ENCODE measurements at places on chromosomes 6 and 20.
A peak's percentile ranks its signal among the peaks of the same experiment; 100 is the strongest.

DNA sequence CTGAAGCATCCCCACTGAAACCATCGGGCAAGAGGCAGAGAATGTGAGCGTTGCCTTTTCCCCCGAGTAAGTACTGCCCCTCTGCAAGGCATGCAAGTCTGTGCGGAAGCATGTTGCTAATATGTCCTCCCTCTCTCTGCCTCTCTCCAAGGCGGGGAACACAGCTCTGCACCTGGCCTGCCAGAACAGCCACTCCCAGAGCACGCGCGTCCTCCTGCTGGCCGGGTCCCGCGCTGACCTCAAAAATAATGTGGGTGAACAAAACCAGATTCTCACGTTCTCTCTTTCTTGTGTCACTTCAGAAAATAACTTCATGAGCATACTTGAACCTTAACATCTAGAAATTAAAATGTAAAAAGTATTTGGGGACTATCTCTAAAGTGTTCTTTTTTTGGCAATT, 26.4 kb downstream of the LYRM2 start:
- DNase-seq = peak; percentile 62

GRCh38 chr20:49990271-49990720, 7.5 kb downstream of the SNAI1 start:
- no peak for DNase-seq

DNA sequence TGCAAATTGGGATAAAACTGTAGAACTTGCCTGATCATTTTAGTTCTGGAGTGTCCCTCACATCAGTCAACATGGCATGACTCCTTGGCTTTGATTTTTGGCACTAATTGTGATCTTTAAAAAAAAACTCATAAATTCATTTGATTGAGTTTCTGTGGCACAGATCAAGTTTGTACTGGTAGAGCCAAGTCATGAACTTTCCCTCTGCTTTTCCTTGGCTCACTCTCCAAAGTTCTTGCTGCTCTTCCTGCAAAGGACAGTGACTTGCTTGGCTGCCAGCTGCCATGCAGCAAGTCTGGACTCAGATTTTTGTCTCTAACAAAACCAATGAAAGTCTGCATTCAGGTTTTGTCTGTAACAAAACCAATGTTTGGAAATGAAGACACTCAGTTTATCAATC, 115.5 kb downstream of the RFX6 start:
- no peak for DNase-seq

- DNase-seq = no peak
These were observed 92.4 kb upstream of the EYS start for GRCh38 chr6:65799389-65799788.

- DNase-seq = no peak
These were observed 45.9 kb downstream of the FLRT3 start for GRCh38 chr20:14291502-14291901.

- DNase-seq = no peak
These were observed 15.4 kb upstream of the SNHG17 start for GRCh38 chr20:38450412-38450975.

DNA sequence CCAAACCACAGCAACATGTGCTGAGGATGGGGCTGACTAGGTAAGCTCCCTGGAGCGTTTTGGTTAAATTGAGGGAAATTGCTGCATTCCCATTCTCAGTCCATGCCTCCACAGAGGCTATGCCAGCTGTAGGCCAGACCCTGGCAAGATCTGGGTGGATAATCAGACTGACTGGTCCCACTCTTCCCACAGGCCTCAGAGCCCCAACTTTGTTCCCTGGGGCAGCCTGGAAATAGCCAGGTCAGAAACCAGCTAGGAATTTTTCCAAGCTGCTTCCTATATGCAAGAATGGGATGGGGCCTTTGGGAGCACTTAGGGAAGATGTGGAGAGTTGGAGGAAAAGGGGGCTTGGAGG, 1.5 kb upstream of the VEGFA start:
- DNase-seq = no peak

DNA sequence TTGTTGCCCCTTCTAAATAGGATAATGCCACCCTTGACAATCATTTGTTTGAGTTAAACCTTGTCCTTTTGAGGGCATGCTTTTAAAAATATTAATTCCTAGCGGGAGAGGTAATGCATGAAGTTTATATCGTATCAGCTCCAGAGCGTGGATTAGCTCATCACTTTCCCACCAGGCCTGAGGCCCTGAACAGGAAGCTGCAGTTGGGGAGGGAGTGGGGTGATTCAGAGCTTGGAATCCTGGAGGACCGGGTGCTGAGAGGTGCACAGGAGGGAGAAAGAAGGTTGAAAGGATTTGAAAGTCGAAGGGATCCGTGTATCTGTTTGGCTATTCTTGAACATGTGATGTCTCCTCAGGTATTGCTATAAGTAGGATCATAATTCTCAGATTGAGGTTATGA, 25.0 kb downstream of the ZDHHC14 start:
- DNase-seq = no peak

DNA sequence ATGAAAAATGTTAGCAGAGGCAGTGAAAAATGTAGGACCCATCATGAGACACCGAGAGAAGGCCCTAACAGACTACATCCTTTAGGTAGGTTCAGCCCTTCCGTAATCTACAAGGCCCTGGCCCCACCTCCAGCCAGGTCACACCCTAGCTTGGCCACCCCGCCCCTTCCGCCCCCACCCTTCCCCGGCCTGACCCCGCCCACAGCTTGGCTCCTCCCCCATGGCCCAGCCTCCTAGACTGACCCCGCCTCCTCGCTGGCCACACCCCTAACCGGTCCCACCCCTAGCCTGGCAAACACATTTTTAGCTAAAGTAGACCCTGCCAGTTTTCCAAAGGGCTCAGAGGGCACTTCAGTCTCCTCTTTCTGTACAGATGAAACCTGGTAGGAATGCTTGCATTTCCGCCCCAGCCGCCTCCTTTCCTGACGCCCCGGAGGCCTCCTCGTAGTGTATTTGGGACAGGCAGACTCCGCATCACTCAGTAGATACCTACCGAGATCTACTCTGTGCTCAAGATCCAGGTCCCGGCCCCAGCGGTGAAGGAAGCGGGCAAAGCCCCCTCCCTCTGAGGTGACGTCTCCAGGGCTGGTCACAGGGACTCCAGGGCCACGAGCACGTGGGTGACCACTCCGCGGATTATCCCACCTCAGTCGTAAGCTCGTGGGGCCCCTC, 443.5 kb downstream of the PREX1 start:
- DNase-seq = peak; percentile 87

GRCh38 chr20:47720636-47721427, 64.4 kb downstream of the SULF2 start:
- DNase-seq = no peak

- DNase-seq = peak; percentile 52
These were observed 623 bp downstream of the MYBL2 start for GRCh38 chr20:43667341-43668132.

DNA sequence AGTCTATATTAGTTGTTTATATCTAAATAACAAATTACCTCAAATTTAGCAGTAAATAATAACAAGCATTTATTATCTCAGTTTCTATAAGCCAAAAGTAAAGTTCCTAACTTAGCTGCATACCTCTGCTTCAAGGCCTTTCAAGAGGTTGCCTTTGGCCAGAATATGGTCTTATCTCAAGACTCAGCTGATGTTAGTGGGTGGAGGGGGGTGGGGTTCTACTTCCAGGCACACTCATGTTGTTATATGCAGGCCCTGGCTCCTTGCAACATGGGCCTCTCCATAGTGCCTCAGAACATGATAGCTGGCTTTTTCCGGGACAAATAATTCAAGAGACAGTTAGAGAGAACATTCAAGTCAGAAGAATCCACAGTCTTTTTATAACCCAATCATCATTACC, 266.0 kb downstream of the ADGRB3 start:
- DNase-seq = no peak

GRCh38 chr6:141248021-141248799, 884.5 kb upstream of the GJE1 start:
- no peak for DNase-seq

DNA sequence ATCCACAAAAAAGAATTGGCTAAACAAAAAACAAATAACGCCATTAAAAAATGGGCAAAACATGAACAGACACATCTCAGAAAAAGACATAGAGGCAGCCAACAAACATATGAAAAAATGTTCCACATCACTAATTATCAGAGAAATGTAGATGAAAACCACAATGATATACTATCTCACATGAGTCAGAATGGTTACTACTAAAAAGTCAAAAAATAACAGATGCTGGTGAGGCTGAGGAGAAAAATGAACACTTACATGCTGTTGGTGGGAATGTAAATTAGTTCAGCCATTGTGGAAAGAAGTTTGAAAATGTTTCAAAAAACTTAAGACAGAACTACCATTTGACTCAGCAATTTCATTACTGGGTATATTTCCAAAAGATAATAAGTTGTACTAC, 430.1 kb upstream of the JAG1 start:
- DNase-seq = no peak

DNA sequence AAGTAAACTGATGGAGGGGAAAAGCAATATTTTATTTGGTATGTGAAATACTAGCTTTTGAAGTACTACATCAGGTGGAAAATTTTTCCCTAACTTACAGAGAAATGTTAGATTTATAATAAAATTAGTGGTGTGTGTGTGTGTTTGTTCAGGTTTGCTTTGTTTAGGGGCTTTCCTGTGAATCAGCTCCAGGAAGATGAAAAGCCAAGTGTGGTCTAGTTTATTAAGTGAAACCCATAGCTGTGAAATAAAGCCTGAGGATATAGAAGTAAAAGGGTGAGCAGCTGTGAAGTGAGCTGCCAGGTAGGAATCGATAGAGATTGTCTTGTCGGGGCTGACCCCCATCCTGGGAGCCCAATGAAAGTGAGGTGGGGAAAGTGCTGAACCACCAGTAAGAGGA, 347.6 kb upstream of the IMPG1 start:
- no peak for DNase-seq

- no peak for DNase-seq
These were observed 160.9 kb upstream of the AFDN start for GRCh38 chr6:167665698-167666330.

GRCh38 chr20:9574181-9574580, 59.8 kb downstream of the LAMP5 start:
- DNase-seq = peak; percentile 54

DNA sequence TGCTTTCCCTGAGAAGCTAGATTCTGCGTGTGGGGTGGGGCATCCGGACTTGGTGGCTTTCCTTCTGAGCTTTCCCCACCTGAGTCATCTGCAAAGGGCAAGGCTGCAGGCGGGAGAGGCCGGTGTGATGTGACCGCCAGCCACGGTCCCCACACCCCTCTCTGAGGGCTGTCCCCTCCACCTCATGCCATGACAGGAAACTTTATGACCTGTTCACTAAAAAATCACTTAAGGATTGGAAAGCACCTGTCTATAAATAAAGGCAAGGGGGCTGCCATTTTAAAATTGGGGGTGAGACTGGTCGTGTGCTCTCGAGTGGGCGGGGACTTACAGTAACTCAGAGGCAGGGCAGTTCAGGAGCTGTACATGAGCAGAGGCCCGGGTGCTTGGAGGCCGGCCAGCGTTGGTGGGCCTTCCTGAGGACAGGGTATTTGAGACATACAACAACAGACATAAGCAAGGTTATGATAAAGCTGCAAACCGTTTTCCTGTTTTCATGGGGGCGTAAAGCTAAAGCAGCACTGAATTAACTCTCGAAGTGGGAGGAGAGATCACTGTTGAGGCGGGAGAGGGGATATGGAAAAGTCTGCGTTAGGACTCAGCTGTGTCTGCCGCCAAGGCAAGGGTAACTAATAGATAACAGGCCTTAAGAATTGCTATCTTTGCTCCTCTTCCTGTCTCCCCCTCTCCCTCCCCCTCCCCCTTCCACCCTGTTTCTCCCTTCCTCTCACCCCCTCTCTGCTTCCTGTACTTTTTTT, 16.1 kb upstream of the SERPINB1 start:
- DNase-seq = no peak

- no peak for DNase-seq
These were observed 81.3 kb downstream of the AFDN start for GRCh38 chr6:167907837-167908681.

GRCh38 chr20:63022501-63022900, 15.7 kb upstream of the BHLHE23 start:
- DNase-seq = peak; percentile 28

- no peak for DNase-seq
These were observed 99.6 kb upstream of the ENPP5 start for GRCh38 chr6:46270336-46270735.

GRCh38 chr6:161903584-161904212, 629.8 kb upstream of the AGPAT4 start:
- DNase-seq = no peak

DNA sequence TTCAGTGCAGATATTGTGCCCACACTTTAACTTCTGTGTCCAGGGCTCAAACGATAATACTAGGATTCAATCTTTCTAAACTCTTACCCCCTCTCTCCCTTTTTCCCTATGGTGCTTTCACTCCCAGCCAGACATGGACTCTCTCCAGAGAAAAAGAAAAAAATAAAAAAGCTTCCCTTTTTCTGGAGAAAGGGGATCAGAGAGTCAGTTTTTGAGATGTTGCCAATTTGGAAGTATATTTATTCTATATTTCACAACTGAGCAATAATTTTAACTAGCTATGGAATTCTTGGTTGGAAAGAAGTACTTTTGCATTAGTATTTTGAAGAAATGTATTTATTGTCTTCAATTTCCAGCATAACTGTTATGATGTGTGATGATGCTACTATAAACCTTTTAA, 72.2 kb upstream of the ZFP64 start:
- no peak for DNase-seq

DNA sequence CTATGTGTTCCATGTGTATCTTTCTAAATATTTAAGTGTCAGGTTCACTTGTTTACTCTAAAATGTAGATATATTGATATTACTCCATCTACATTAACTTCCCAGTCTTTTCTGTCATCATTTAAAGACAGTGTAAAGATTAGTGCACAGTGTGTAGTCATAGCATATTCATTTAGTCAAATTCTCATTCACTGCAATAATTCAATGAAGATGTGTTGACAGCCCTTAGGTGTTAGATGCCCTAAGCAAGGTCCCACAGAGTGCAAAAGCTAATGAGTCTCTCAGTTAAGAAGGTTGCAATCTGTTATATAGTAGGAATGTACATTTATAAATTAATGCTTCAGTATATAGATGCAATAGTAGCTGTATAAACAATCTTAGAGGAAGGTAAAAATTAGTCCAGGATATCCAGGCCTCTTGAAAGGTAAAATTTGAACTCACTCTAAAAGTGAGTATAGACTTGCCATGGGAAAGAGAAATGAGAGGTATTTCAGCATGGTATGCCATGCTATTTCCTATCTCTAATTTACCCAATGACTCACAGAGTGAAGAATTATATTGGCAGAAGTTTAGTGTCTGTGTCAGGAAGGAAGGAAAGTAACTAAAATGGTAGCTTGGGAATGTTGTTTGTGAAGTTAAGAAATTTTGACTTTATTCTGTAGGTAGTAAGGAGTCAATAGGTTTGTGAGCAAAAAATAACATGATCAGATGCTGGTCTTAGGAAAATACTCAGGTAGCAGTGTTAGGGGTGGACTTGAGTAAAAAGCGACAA, 969.9 kb upstream of the CITED2 start:
- no peak for DNase-seq

DNA sequence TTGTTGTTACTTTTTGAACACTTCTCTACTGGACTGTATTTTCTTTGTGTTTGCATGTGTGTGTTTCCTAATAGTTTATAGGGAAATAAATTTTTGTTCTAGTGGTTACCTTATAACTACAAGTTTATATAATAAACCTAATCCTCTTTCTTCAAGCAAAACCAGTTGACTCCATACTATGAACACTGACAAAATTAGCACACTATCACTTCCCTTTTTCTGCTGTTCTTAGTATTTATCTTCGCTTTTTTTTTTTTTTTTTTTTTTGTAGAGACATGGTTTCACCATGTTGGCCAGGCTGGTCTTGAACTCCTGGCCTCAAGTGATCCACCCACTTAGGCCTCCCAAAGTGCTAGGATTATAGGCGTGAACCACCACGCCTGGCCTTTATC, 25.0 kb upstream of the C6orf62 start:
- DNase-seq = no peak
